Cerebellar nuclear complex (tissue), 1 donor: ENCODE measurements at places on chromosomes 12 and 14.

DNA sequence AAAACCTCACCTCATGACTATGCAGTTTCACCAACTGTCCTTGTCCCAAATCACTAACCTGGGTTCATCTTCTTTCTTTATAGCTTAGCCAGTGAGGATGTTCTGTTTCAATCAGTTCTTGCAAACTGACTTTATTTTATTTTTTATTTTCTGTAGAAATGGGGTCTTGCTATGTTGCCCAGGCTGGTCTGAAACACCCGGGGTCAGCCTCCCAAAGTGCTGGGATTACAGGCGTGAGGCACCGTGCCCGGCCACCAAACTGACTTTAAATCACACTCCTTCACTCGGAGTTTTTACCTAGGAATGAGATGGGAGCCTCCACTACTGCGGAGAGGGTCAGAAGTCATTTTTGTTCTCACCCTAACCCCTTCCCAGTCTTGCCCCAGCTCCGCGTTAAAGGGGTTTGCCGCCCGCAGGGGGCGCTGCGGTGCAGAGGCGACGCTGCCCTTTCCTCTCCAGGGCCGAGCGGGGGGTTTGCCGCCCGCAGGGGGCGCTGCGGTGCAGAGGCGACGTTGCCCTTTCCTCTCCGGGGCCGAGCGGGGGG, 7.0 kb upstream of the B4GALNT3 start:
- DNase-seq: no peak

DNA sequence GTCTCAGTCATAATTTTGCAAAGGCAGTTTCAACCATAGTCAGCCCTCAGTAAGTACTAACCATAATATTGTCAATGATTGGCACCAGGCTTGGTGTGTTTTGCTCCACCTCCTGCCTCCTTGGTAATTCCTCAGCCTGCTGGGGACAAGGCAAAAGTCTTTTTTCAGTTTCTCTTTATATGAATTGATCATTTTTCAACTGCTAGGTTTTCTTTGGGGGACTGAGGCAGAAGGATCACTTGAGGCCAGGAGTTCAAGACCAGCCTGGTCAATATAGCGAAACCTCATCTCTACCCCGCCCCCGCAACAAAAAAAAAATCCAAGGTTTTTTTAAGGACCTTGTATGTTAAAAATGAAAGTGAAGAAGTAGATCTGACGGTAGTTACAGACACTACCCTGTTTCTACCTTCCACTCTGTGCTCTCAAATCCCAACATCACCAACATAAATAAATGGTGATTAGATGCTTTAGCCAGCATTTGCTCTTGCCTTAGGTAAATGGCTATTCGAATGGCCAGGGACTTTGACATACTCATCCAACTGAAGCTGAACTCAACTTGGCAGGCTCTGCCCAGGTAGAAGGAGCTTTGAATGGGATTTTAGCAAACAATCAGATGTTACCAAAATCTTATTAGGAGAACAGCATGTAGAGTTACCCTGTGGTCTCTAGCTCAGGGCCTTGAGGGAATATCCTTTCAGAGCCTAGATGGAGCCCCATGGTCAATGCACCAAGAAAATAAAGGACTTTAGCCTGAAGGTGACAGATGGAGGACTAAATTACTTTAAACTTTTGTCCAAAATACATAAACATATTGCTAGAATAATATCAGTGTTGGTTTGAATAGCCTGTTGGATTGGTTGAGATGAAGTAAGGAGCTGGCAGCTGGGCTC, 126.9 kb upstream of the AMIGO2 start:
- no peak for DNase-seq

- DNase-seq: no peak
Measured at GRCh38 chr12:8860165-8860961, 37.9 kb downstream of the A2ML1 start.

GRCh38 chr14:104431351-104431928, 148.1 kb upstream of the C14orf180 start:
- no peak for DNase-seq

- DNase-seq: no peak
Measured at GRCh38 chr14:24399447-24399822, 632 bp downstream of the NYNRIN start.
